Activated CD4-positive, alpha-beta memory T cell treated with anti-CD3 and anti-CD28 coated beads for 36 hours (primary cell): ENCODE measurements at places on chromosomes 7 and 10.

GRCh38 chr7:129831424-129832058 is 121.2 kb downstream of the UBE2H start:
- peak overlapping the region; percentile 14 for H3K27ac ChIP-seq
- peaks cover 12% of the 10 kb centered on the region for H3K4me1 ChIP-seq
- H3K27me3 ChIP-seq = no peaks in the 10 kb centered on the region
- no peak for DNase-seq
- peaks cover 3% of the 10 kb centered on the region for H3K36me3 ChIP-seq
- H3K4me3 ChIP-seq = no peak overlapping the region

DNA sequence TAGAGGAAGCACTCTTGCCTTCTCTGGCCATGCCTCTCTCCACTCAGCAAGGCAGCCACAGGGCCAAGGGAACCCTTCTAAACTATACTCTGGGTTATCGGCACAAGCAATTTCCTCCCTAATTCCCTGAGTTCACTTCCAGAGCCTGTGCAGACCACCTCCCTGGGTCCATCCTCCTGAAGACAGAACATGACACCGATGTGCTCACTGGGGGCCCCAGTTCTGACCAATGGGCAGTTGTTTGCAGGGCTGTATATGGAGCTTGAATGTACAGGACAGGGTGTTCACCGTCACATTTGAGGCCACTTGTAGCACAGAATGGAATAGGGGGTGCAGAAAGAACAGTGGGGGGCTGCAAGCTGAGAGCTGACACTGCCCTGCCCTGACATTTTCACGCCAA is 77.7 kb downstream of the TFEC start:
- no peaks in the 10 kb centered on the region for H3K4me1 ChIP-seq
- H3K4me3 ChIP-seq = no peak overlapping the region
- H3K27ac ChIP-seq = no peak overlapping the region
- DNase-seq = no peak
- no peaks in the 10 kb centered on the region for H3K27me3 ChIP-seq

DNA sequence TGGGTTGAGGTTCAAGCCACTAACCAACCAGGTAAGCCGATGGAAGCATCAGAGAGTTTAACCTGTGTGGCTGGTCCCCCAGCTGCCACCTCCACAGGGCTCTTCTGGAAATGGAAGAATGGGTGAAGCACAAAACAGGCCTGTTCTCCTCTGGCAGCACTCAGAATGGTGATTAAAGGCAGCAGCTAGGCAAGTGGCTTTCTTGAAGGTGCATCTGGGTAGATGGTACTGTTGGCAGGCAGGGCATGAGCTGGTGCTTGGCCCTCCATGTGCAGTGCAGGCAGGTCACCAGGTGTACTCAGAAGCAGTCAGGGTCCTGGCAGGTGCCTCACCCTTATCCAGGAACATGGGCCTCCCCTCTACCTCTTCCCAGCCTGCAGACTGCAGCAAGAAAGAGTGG is 11.5 kb downstream of the AKR1E2 start:
- H3K27ac ChIP-seq = no peak overlapping the region
- no peaks in the 10 kb centered on the region for H3K27me3 ChIP-seq
- no peak overlapping the region for H3K4me3 ChIP-seq
- H3K36me3 ChIP-seq = peaks cover 2% of the 10 kb centered on the region
- no peak for DNase-seq
- peaks cover 26% of the 10 kb centered on the region for H3K4me1 ChIP-seq

GRCh38 chr10:82552267-82552666 is 677.3 kb downstream of the NRG3 start:
- H3K36me3 ChIP-seq = no peaks in the 10 kb centered on the region
- no peaks in the 10 kb centered on the region for H3K27me3 ChIP-seq
- no peak overlapping the region for H3K27ac ChIP-seq
- H3K4me3 ChIP-seq = no peak overlapping the region

DNA sequence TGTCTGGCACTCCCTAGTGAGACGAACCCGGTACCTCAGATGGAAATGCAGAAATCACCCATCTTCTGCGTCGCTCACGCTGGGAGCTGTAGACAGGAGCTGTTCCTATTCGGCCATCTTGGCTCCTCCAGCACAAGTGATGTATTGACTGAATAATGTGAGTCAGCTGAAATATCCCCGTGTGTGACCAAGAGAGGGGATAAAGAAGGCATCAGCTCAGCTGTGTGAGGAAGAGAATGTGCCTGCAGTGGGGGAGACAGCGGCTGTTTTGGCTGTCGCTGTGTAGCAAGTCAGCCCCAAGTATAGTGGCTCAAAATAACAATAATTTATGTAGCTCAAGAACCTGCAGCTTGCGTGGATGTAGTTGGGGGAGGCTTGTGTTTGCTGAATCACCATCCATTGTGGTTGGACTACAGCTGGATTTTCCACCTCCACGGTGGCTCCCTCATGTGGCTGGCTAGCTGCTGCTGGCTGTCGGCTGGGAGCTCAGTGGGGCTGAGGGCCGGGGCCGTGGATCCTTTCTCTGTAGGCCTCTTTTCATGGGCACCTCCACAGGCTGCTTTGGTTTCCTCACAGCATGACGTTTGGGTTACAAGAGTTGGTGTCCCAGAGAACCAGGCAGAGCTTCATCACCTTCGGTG is 434.5 kb downstream of the CCSER2 start:
- H3K27me3 ChIP-seq = no peaks in the 10 kb centered on the region
- DNase-seq = no peak
- no peak overlapping the region for H3K27ac ChIP-seq
- H3K36me3 ChIP-seq = no peaks in the 10 kb centered on the region
- H3K4me3 ChIP-seq = no peak overlapping the region
- no peaks in the 10 kb centered on the region for H3K4me1 ChIP-seq
